ENCODE measurements at places on chromosomes 16 and 17. TPM values are rescaled to one million over a fixed set of nuclear protein-coding genes. Genes with fewer than 3 reads are reported as not detected.

- DNase-seq = no peak
These were observed 1.7 kb downstream of the SLC52A1 start for GRCh38 chr17:5033352-5034015.

The KRTAP1-1 gene
- total RNA-seq = not detected

GRCh38 chr17:1256699-1257098 is 13.5 kb upstream of the BHLHA9 start:
- peak; percentile 48 for DNase-seq

GRCh38 chr16:83971165-83972130 is 3.4 kb downstream of the NECAB2 start:
- no peak for DNase-seq

Data from activated naive CD8-positive, alpha-beta T cell treated with anti-CD3 and anti-CD28 coated beads, Interleukin-2, amount 10 ng/mL, durations not matched to agents 7 days and 5 days (primary cell).